ENCODE measurements at places on chromosomes 1 and 21. TPM values are rescaled to one million over a fixed set of nuclear protein-coding genes. Genes with fewer than 3 reads are reported as not detected.

CYP4B1 gene
- total RNA-seq, result not detected

FCRL6 gene
- total RNA-seq, result not detected

GPR52 gene
- total RNA-seq, result not detected

COL11A1 gene
- not detected for total RNA-seq

PLA2G2D gene
- total RNA-seq, result not detected

CD1D gene
- total RNA-seq, result 0.34 TPM

OR2L3 gene
- total RNA-seq, result not detected

- peak; percentile 78 for DNase-seq
Measured at GRCh38 chr1:236393681-236394481, at the start of gene EDARADD. EDARADD (plus strand) TSS chr1:236394286; CDS start chr1:236394445, 159 bp downstream.

GRCh38 chr1:219441884-219442283, 171.0 kb downstream of the ZC3H11B start:
- no peak for DNase-seq

GRCh38 chr1:170414989-170415709, 116.8 kb upstream of the GORAB start:
- DNase-seq, result no peak

GRCh38 chr1:39992234-39992633, 37.3 kb downstream of the MFSD2A start:
- DNase-seq, result no peak

DNA sequence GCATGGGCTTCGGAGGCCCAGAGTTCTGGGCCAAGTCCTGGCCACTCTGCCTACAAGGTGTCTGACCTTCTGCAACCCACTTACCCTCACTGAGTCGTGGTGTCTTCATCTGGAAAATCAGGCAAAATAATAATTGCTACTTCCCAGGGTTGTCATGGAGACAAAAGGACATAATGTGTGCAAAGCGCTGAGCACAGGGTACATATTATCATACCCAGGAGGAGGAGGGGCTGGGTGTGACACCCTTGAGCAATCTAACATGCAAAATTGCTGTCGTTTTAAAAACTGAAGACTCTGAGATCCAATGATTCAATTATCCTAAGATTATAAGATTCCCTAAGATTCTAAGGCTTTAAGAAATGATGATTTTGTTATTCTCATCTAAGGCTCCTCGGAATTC, 459.5 kb downstream of the PTPRU start:
- DNase-seq, result no peak

- DNase-seq, result no peak
Measured at GRCh38 chr1:59412718-59413326, 115.9 kb downstream of the FGGY start.

DNA sequence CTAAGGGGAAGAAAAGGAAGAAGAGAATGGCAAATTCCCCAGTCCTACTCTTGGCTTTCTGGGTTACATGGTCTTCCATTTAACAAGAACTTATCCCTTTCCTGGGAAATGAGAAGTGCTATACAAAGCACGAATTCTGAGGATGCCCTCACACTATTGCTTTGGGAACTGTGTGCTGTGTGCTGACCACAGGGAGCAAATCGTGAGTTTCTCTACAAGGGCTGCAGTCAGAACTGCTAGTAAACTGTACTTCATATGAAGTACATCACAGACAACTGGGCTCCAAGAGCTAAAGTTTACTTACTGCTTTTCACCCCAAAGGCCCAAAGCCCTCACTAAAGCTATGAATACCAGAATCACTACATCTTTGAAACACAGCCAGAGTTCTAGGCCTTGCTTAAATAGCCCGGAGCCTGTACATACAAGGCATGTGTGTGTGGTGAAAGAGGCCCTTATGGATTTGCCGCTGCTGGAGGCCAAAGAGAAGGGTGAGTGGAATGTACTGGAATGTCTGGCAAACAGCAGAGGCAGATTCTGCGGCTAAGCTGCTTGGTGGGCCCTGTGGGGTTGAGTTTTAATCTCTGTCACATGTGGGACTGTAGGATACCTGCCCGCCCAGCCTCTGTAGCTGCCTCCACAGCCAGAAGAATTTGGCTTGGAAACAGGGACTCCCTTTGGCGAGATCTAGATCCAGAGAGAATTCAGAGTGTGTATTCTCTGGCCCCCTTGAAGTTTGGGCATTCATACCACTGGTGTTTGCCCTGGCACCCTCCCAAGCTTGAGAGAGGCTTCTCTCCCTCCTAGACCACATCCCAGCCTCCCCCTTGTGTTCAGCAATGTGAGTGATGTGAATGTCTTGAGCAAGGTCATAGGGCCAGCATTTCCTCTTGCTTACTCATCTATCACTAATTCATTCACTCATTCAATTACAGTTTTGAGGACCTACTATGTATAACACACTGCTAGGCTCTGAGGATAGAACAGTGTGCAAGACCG, 21.9 kb upstream of the TRIM67 start:
- DNase-seq, result peak; percentile 97

GRCh38 chr1:1000357-1001056, 610 bp upstream of the HES4 start:
- DNase-seq, result peak; percentile 94

DNA sequence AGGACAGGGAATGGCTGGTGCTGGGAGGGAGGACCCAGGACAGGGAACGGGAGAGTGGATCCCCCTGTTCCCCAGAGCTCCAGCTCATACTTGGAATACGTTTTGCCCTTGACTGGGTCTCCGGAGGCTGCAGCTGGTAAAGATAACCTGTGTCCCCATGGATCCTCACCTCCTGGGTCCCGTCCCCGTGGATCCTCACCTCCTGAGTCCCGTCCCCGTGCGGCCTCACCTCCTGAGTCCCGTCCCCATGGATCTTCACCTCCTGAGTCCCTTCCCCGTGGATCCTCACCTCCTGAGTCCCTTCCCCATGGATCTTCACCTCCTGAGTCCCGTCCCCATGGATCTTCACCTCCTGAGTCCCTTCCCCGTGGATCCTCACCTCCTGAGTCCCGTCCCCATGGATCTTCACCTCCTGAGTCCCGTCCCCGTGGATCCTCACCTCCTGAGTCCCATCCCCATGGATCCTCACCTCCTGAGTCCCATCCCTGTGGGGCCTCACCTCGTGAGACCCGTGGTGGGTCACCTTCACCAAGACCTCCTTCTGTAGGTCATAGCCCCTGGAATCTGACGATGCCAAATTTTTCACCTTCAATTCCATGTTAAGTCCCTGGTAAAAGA, 61.4 kb downstream of the SCCPDH start:
- DNase-seq, result peak; percentile 42

GRCh38 chr1:182617014-182617429, 12.8 kb upstream of the RGS16 start:
- DNase-seq, result no peak

- no peak for DNase-seq
Measured at GRCh38 chr1:101065575-101065974, 40.0 kb upstream of the DPH5 start.

- no peak for DNase-seq
Measured at GRCh38 chr1:231041719-231042261, 1.7 kb upstream of the FAM89A start.

All from Daoy (cell line).